Activated CD4-positive, alpha-beta memory T cell treated with anti-CD3 and anti-CD28 coated beads for 36 hours (primary cell): ENCODE measurements at places on chromosomes 2 and 18. TPM values are rescaled to one million over a fixed set of nuclear protein-coding genes. Genes with fewer than 3 reads are reported as not detected.

GRCh38 chr2:32484937-32485336 is 128.1 kb downstream of the BIRC6 start:
- H3K27me3 ChIP-seq = no peaks in the 10 kb centered on the region
- no peak overlapping the region for H3K4me3 ChIP-seq
- no peak for DNase-seq
- no peak overlapping the region for H3K27ac ChIP-seq
- H3K4me1 ChIP-seq = peaks cover 3% of the 10 kb centered on the region

- no peaks in the 10 kb centered on the region for H3K27me3 ChIP-seq
- peaks cover 16% of the 10 kb centered on the region for H3K36me3 ChIP-seq
- DNase-seq = no peak
- no peaks in the 10 kb centered on the region for H3K4me1 ChIP-seq
- no peak overlapping the region for H3K4me3 ChIP-seq
Measured at GRCh38 chr18:9575558-9575957, 38.8 kb downstream of the PPP4R1 start.

DNA sequence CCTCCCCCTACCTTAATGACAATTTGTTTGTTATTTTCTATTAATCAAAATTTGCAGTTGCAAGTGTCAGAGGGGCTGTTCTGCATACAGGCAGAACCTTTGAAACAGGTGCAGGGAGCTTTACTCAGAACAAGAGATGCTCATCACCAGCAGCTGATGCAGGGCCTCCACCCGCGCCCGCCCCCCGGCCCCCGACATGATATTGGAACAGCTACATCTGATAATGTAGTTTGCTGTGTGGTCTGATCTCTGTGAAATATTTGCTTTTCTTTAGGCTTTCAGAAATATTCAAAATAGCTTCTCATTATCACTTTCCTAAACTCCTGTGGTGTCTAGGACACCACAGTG is 130.0 kb downstream of the PRKCE start:
- no peak for DNase-seq
- H3K4me3 ChIP-seq = no peak overlapping the region
- H3K4me1 ChIP-seq = peaks cover 15% of the 10 kb centered on the region

Gene POTEI
- not detected for total RNA-seq

Gene RGPD4
- total RNA-seq = 0.05 TPM

DNA sequence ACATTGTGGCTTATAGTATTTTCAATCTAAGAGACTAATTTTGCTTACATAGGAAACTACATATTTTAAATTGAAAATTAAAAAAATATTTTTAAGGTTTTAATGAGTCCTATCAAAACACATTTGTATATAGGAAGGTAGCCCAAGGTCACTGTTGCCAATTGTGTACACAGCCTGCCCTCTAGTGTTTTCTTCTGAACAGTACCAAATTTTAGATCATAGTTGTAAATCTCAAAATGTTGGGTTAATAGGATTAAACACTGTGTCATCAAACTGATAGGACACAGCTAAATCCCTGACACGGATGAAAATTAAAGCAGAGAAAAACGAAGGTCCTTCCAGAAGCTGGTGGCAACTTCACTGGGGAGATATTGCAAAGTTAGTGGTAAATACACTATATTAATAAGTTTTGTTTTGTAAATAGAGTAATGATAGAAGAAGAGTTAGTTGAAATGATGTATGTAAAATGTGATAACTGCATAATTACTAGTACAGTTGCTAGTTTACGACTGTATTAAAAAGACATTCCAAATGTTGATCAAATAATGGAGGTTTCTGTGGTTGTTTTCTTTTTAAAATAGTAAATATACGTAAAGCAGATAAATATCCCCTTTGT is 19.7 kb downstream of the CLUL1 start:
- no peaks in the 10 kb centered on the region for H3K4me1 ChIP-seq
- H3K36me3 ChIP-seq = no peaks in the 10 kb centered on the region
- no peak overlapping the region for H3K4me3 ChIP-seq

Gene VWA3B
- not detected for total RNA-seq

Gene FBXO15
- 0.75 TPM for total RNA-seq

GRCh38 chr2:167509586-167509985 is 621.3 kb downstream of the XIRP2 start:
- H3K27me3 ChIP-seq = no peaks in the 10 kb centered on the region
- DNase-seq = no peak
- H3K36me3 ChIP-seq = no peaks in the 10 kb centered on the region
- no peaks in the 10 kb centered on the region for H3K4me1 ChIP-seq

GRCh38 chr2:67259556-67260342 is 137.4 kb upstream of the ETAA1 start:
- peaks cover 4% of the 10 kb centered on the region for H3K27me3 ChIP-seq
- H3K4me1 ChIP-seq = no peaks in the 10 kb centered on the region
- no peak overlapping the region for H3K4me3 ChIP-seq
- H3K27ac ChIP-seq = no peak overlapping the region

Gene RAX
- 0.17 TPM for total RNA-seq

Gene GALNT13
- not detected for total RNA-seq

DNA sequence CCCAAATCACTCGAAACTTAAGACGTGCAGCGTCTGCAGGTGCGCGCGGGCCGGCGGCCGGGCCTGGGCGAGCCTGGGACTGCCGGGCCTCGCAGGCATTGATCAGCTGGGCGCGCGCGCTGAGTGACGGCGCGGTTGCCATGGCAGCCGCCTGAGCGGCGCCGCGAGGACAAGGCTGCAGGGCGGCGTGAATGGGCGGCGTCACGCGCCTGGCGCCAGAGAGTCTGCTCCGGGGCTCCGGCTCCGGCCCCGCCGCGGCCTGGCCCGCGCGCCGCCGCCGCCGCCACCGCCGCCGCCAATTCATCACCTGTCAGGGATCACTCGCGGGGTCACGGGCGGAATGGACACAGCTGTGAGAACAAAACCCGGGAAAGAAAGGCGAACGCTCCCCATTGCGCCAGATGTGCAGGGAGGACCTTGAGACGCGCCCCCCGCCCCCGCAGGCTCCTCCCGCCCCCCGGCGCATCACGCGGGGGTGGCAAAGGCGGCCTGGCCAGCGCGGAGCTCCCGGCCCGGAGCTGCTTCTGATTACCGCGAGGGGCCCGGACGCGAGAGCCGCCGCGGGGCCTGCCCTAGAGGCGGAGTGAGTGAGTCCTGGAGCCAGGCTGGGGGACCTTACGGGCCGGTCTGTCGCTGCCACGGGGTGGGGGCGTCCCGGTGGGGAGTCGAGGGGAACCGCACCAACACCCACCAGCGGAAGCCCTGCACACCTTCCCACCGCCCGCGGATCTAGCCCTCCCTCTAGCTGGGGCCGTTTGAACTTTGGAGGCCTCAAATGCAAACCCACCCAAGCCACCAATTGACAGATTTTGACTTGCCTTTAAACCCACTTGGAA is 2.9 kb upstream of the ID2 start:
- peak overlapping the region; percentile 95 for H3K27ac ChIP-seq
- DNase-seq = peak; percentile 91
- peak overlapping the region; percentile 77 for H3K4me3 ChIP-seq
- peaks cover 30% of the 10 kb centered on the region for H3K4me1 ChIP-seq
- peaks cover 27% of the 10 kb centered on the region for H3K36me3 ChIP-seq
- H3K27me3 ChIP-seq = peaks cover 38% of the 10 kb centered on the region

- peaks cover 2% of the 10 kb centered on the region for H3K27me3 ChIP-seq
- H3K36me3 ChIP-seq = no peaks in the 10 kb centered on the region
- DNase-seq = no peak
- H3K27ac ChIP-seq = no peak overlapping the region
Measured at GRCh38 chr2:48912110-48912509, 156.6 kb upstream of the LHCGR start.

Gene ALK
- not detected for total RNA-seq

Gene CKAP2L
- total RNA-seq = 42.1 TPM

- no peaks in the 10 kb centered on the region for H3K27me3 ChIP-seq
- no peaks in the 10 kb centered on the region for H3K36me3 ChIP-seq
- H3K4me1 ChIP-seq = no peaks in the 10 kb centered on the region
Measured at GRCh38 chr2:103161456-103162289, 399.8 kb downstream of the TMEM182 start.

DNA sequence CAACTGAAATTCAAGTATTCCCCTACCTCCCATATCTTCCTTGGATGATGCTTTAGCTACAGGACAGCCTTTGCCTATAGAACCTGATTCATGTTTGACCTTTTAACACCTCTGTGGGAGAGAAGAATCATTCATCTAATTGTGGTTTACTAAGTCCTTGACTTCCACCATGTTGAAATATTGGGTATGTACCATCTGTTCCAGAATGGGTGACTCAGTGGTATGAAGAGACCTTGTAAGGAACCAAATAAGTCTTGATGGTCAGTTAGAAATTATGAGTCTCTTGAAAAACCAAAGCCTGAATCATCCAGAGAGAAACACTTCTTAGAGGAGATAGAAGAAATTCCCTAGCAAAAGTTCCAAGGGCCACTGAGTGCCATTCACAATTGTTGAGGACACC is 27.5 kb downstream of the STAMBP start:
- DNase-seq = no peak
- H3K36me3 ChIP-seq = peaks cover 61% of the 10 kb centered on the region
- no peak overlapping the region for H3K4me3 ChIP-seq

DNA sequence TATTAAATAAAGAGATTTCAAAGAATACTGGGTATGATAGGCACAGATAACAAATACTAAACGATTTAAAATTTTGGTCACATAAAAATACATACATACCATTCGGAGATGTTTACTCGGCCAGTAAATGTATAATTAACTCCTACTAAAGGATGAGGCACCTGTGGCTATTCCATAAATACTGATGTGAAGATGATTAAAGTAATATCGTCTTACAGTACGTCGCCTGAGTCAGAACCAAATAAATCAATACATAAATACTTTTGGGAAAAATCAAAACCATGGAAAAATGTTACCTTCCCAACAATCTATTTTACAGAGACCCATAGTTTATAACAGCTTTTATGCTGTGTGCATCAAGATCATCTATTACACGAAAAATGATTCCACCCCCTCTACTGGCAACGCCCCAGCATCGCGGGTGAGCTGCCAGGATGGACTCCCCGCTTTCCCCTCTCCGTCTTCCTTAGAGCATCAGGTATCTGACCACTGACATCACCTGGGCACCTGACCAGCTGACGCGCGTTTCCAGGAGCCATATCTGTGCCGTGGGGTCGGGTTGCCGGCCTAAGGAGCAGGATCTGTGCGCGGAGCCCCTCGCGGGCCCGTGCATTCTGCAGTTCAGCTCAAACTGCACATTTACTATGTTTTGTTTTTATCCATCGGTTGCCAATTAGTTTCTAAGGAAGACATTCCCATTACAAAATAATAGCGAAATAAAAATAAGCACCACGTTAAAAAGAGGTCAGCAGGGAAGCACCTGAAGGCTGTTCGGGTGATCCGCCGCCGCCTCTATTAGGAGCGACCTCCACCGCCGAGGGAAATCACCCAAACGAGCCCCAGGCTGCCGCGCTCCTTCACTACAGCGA is 901 bp downstream of the ICA1L start:
- H3K4me1 ChIP-seq = peaks cover 7% of the 10 kb centered on the region
- H3K27me3 ChIP-seq = no peaks in the 10 kb centered on the region
- DNase-seq = peak; percentile 81
- no peaks in the 10 kb centered on the region for H3K36me3 ChIP-seq
- H3K27ac ChIP-seq = peak overlapping the region; percentile 61

Gene TXNDC2
- not detected for total RNA-seq

Gene NMUR1
- not detected for total RNA-seq

- peaks cover 9% of the 10 kb centered on the region for H3K27me3 ChIP-seq
- H3K27ac ChIP-seq = no peak overlapping the region
- no peak overlapping the region for H3K4me3 ChIP-seq
- DNase-seq = no peak
- no peaks in the 10 kb centered on the region for H3K4me1 ChIP-seq
Measured at GRCh38 chr2:38505779-38506178, 96.9 kb downstream of the HNRNPLL start.

GRCh38 chr2:32804205-32804604 is 142.5 kb upstream of the LTBP1 start:
- DNase-seq = no peak
- H3K4me1 ChIP-seq = no peaks in the 10 kb centered on the region
- H3K36me3 ChIP-seq = peaks cover 14% of the 10 kb centered on the region

DNA sequence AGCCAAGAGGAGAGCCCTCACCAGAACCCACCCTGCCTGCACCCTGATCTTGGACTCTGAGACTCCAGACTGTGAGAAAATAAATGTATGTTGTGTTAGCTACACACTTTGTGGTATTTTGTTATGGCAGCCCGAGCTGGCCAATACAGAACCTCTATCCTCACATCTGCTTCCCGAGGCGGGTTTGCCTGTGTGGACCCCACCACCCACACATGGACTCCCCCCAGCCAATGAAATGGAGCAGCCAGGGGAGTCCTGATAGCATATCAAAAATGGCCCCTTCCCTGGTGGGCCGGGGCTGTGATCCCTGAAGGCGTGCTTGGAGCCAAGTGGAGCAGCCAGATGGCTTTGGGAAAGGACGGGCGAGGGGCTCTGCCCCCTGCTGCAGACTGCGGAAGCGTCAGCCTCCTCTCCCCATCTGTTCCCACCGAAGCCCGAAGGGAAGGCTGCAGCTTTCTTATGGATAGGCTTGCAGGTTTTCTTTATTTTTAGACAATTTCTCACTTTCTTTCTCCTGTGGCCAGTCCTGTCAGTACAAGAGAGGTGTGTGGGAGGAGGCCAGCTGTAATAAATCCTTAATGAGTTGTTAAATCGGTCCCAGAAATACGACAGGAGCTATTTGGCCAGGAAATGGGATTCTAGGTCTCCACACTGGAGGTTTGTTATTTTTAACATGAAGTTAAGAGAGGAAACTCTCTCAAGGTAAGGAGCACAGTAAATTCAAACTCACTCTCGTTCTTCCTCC is 34.4 kb downstream of the TEX51 start:
- no peak for DNase-seq
- no peaks in the 10 kb centered on the region for H3K36me3 ChIP-seq
- no peak overlapping the region for H3K27ac ChIP-seq
- H3K4me3 ChIP-seq = no peak overlapping the region

GRCh38 chr2:239269916-239270315 is 130.9 kb downstream of the HDAC4 start:
- peaks cover 8% of the 10 kb centered on the region for H3K36me3 ChIP-seq
- no peak overlapping the region for H3K27ac ChIP-seq
- peaks cover 79% of the 10 kb centered on the region for H3K4me1 ChIP-seq

GRCh38 chr2:30234180-30234971 is 3.0 kb downstream of the LBH start:
- peak; percentile 80 for DNase-seq
- peaks cover 47% of the 10 kb centered on the region for H3K36me3 ChIP-seq
- peak overlapping the region; percentile 70 for H3K4me3 ChIP-seq
- no peaks in the 10 kb centered on the region for H3K27me3 ChIP-seq

DNA sequence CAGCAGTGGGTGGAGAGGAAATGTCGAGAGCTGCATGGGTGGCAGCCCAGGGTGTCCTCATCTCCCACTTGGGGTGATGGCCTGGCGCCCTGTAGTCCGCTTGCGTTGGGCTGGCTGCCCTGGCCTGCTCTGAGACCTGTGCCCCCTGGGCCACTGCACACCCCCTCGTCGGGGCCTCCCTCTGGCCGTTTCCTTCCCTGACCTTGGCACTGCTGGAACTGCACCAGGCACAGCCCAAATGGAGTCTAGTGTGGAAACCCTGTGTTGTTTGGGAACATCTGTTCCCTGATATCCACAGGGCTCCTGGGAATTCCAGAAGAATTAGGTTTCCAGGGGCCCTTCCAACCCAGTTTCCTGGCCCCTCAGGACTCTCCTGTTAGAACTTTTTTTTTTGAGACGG is 13.9 kb downstream of the EFHD1 start:
- no peaks in the 10 kb centered on the region for H3K27me3 ChIP-seq
- H3K4me1 ChIP-seq = no peaks in the 10 kb centered on the region
- no peak overlapping the region for H3K4me3 ChIP-seq
- no peak for DNase-seq
- no peaks in the 10 kb centered on the region for H3K36me3 ChIP-seq
